Activated T-helper 9 cell treated with anti-CD3 and anti-CD28 coated beads, Interleukin-2, amount 50 U/mL, for 16 hours (primary cell): ENCODE measurements at places on chromosomes 5 and 9.

GRCh38 chr9:133263557-133263956, 11.4 kb downstream of the ABO start:
- no peak for DNase-seq

DNA sequence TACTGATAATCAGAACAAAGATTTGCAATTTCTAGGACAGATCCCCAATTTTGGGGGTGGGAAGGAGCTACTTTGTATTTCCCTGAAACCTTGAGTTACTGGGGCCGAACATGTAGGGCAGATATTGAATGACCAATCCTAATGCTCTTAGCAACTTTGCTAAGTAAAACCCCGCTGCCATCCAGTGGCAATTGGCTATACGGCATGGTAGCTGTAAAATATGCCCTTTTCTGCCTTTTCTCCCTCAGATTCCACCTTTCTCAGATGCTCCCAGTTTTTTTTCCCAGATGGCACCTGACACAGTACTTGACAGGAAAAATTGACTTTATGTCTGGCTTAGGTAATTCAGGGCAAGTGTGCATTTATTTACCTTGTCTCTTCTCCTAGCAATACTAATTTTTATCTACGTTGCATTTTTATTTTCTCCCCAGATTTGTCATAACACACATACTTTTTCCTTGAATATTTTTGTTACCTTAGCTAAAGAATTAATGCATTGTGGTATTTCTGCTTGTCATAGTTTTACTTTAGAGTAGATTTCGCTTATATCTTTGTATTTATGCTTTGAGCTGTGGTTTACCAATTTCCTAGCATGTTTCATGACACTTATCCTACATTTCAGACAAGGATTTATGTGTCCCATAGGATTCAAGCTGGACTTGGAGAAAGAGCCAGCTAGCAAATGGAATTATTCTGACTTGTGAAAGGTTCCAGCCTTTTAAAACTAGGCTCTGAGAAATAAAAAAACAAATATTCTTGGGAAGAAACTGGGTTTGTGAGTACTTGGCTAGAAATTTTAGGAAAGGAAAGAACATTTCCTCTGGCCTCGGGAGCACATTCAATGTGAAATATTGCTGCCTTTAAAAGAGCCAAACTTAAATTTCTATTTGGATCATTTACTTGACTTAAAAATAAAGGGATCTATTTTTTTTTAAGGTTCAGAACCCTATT, 37.4 kb downstream of the PIK3R1 start:
- peak; percentile 17 for DNase-seq

- no peak for DNase-seq
These were observed 189.1 kb upstream of the ADRA1B start for GRCh38 chr5:159727167-159727566.

DNA sequence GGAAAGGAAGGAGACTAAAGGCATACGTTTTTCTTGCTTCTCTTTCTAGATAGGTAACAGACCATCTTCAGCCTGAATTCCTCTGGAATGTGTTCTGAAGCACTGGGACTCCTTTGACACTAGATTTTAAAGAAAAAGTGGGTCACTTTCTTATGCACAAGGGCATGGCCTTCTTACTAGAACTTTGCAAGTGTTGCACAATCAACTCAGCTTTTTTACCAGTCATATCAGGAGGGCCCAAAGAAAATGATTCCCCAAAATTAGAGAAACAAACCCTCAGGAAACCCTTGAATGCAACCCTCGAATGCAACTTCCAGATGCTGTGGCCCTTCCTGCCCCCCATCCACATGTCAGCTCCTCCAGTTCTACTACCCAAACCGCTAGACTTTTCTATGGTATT, 93.9 kb downstream of the YTHDC2 start:
- DNase-seq: no peak

DNA sequence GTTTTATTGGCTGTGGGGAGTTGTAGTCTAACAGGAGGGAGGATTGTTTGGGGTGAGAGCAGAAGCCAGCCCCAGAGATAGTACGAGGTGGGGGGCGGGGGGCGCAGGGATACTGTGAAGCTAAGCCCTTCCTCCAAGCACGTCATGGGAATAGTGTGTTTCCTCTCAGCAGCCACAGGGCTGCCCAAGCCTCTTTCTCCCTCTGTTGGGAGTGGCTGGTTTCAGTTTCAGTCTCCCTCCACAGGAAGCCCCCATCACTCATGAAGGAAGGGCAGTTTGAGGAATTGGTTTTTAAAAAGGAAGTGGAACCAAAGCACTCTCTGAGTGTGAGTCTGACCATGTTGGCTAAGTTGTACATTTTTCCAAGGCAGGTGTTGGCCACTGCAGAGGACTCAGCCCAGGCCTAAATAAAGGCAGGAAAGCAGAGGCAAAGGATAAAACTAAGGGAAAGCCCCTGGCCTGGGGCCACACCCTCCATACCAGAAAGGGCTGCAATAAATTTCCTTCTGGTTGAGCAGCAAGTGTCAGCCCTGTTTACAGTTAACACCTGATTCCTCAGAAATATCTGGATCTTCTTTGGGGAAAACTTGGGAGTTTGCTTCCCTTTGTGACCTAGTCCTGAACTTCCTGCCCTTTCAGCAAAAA, 3.2 kb downstream of the RAB24 start:
- DNase-seq: no peak

- no peak for DNase-seq
These were observed 12.3 kb upstream of the STING1 start for GRCh38 chr5:139494832-139495231.

DNA sequence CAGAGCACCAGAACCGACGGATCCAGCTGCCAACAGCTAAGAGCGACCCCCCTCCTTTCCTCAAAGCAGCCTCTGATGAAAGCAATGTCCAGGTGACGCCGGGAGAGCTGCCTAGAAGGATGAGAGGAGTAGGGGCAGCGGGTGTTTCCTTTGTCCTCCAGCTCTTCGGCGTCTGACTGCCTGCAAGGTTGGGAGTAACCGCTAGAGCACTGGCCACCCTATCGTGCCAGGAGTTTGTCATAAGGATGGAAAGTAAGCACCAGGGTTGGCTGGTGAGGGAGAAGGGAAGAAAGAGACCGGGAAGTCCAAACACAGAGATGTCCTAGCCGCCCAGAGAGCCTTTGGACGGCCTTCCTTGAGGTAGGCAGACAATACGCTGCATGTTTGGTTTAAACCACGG, 10.8 kb downstream of the MRPL36 start:
- no peak for DNase-seq

- no peak for DNase-seq
These were observed 1584.8 kb upstream of the ACO1 start for GRCh38 chr9:30799527-30800101.

DNA sequence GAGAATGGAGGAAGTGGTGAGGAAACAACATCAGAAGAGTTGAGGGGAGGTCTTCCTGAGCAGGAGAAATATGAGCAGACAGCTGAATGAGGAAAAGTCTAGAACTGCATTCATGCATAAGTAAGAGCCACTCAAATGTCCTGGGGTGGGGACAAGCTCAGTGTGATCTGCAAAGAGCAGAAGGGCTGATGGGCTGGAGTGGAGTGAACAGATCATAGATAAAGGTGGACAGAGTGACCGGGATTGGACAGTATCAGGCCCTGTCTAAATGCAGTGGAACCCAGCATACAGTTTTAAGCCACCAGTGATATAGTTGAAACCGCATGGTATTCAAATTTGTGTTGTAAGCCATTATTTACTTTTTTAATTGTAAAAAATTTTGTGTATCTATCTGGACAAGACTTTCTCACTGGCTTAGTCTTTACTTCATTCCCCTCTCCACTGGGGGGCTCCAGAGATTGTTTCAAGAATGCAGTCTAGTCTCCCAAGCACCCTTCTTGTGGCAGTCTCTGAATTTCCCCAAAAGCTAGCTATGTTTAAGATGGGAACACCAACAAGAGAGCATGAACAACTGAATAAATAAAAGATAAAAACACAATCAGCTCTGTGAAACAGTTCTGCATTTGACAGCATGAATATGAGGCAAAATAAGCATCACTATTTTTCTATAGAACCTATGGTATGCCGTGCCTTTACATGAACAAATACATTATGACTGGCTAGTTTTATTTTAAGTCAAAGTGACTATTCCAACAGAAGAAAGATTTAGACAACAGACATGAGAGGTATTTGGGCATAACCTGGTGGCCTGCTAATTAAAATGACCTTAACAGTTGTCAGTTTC, 10.7 kb upstream of the STK32A start:
- no peak for DNase-seq

DNA sequence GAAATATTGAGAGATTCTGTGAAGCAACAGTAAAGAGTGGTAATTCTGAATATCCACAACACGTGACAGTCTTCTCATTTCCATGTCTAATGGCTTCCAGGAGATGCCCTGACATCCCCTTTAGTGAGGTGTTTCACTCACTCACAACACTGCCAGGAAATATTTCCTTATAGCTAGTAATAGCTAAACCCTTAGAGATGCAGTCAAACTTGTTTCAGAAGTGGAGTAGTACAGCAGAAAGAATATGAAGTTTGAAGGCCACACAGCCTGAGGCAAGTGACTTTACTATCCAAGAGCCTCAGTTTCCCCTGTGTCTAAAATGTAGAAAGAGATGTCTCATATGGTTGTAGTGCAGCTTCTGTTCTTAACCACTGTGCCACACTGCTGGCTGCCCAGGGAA, 139.2 kb downstream of the CDK5RAP2 start:
- DNase-seq: no peak
